Cardiac fibroblast (primary cell): ENCODE measurements at places on chromosomes 11 and 22.

GRCh38 chr11:69670158-69670845, 4.9 kb downstream of the LTO1 start:
- DNase-seq: peak; percentile 93

DNA sequence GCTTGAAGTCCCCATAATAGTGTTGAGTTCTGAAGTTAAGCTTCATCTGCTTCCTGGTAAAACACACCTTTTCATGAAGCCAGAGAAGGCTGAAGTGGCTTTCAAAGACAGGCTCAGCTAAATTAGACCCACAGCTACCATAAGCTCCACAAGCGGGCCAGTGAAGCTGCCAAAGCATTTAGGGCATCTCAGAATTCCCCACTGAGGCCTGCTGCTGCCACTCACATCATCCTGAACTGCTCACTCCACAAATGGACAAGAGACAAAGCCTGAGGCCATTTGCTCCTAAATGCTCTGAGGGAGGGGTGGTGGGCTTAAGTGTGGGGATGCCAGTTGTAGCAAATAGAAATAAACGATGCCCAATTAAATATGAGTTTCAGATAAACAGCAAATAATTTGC, 14.6 kb downstream of the CCDC83 start:
- DNase-seq: no peak

DNA sequence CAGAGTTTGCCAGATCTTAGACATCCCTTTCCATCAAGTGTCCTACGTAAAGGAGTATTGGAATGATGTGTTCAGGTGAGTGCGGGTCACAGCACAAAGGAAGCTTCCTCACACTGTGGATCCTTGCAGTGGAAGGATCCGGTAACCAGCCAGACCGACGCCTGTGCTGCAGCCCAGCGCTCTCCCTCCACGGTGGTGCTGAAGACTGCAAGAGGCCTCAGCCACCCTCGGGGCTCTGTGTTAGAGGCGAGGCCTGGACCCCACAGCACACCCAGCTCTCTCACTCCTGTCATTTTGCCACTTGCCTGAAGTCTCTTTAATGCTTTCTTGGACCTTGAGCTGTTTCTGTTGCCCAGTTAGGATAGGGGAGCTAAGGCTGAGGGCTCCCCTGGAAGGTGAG, 2.4 kb downstream of the TRMU start:
- no peak for DNase-seq

DNA sequence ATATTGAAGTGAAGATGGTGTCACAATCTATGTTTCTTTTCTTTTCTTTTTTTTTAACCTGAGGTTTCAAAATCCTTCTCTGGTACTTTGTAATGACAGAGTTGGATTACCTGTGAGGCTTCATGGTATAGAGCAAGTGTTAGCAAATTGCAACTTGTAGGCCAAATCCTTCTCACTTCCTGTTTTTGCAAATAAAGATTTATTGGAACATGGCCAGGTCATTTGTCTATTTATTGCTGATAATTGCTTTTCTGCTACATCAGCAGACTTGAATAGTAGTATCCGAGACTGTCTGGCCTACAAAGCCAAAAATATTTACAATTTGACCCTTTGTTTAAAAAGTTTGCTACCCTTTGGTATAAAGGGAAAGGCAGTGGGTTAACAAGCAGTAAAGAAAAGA, 1059.4 kb upstream of the CCDC90B start:
- DNase-seq: no peak

DNA sequence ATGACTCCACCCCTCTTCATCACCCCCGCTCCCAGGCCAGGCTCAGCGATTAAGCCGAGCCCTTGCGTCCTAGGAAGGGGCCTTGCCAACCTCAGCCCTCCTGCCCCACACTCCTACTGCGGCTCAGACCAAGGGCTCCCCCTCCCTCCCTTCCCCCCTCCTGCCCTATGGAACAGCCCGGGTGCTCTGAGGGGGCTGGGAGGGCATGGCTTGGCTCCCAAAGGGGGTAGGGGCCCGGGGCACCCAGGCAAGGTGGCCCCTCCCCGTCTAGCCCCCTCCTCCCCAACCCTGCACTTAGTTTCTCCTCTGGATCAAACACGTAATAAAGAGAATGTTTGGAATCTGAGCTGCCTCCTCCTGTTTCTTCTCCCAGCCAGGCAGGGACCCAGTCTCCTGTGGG, 6.3 kb downstream of the RCOR2 start:
- DNase-seq: no peak

GRCh38 chr11:35146711-35147110, 7.7 kb downstream of the CD44 start:
- peak; percentile 48 for DNase-seq

DNA sequence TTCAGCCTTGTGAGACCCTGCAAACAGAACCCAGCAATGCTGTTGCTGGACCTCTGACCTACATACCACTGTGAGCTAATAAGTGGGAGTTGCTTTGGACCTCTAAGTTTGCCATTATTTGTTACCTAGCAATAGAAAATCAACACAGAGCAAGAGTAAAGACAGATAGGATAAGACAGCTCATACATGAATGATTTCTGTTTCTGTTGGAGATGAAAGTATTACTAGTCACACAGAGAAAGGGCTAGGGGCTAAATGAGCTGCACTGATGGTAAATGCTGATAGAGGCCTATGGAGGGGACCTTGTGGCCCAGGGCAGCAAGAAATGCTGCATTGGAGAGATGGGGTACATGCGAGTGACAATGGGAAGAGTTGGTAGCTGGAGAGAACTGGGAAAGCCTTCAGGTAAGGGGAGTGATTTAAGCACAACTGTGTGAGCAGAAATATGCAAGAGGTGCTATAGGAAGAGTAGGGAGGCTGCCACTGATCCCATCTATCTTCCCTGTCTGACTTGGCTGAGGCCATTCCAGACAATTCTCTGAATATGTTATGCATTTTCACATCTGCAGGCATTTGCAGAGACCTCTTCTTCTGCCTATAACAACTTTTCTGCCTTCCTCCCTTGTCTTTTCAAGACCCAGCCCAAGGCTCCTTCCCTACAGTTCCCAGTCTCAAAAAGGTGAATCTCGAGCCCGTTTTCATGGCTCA, 46.1 kb upstream of the SYN3 start:
- no peak for DNase-seq

- no peak for DNase-seq
These were observed 1.5 kb downstream of the OR51B4 start for GRCh38 chr11:5300251-5300650.

GRCh38 chr22:21915624-21916308, 36.9 kb downstream of the PPM1F start:
- DNase-seq: no peak

- DNase-seq: no peak
These were observed 452.4 kb upstream of the B3GAT1 start for GRCh38 chr11:134864233-134864967.

DNA sequence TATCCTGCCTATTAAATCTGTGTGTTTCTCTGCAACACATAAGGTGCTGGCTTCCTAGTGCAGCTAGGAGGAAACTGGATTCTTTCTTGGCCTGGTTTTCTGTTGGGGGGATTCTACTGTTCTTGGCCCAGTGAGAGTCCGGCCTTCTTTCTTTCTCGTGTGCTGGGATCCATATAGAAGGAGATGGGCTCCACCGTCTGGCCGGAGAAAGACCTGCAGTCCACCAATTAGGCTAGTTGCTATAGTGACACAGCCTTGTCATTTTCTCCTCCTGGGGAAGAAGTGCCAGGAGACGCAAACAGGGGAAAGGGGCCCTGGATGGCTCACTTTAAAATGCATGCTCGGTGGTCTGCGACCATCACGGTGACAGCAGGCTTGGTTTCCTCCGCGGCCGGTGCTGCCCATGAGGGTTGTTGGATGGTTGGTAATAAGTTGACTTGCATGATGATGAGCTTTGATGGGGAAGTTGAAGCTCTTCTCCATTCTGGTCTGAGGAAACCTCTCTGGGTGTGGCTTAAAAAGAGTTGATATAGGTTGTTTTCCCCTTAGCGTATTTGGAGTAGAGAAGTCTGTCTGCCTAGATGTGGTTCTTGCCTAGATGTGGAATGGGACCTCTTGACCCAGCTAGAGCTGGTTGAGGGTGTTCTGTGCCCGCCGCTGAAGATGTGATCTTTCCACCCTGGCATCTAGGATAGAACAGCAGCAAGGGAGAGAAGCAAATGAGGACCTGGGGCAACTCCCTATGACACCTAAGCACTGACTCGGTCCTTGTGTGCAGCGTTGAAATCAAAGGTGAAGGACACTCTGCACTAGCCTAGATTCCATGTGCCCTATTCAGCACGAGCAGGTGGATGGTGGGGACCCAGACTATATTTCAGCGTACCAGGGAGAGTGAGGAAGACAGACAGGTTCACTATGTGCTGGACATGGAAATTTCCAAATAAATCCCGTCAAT, 1335.0 kb downstream of the BRD1 start:
- peak; percentile 73 for DNase-seq

DNA sequence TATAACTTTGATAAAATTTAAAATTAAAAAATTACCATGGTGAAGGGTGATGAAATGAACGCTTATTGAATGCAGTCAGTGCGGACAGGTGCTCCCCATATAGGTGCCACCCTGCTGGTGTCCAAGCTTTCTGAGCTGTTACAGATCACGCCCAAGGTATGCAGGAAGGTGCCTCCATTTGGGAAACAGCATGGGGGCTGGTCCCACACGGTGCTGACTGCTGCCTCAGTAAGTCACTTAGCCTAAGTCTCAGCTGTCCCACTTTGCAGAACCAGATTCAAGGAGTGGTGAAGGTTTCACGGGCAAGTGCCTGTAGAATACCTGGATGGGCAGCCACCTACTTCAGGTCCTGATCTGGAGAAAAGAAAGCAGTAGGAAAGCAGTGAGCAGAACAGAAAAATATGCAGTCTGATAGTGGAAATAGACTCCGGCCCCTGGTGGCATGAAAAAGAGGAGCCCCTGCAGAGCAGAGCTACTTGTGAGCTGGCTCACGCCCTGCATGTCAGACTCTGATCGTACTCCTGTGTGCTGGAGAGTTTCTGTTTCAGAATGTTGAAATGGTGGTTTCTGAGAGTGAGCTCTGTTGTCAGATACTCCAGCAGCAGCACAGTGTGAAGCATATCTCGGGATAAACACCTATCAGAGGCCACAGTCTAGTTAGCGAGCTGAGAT, 33.2 kb downstream of the ADORA2A start:
- no peak for DNase-seq

- DNase-seq: peak; percentile 54
These were observed 84.0 kb upstream of the RCN1 start for GRCh38 chr11:32006799-32007388.

DNA sequence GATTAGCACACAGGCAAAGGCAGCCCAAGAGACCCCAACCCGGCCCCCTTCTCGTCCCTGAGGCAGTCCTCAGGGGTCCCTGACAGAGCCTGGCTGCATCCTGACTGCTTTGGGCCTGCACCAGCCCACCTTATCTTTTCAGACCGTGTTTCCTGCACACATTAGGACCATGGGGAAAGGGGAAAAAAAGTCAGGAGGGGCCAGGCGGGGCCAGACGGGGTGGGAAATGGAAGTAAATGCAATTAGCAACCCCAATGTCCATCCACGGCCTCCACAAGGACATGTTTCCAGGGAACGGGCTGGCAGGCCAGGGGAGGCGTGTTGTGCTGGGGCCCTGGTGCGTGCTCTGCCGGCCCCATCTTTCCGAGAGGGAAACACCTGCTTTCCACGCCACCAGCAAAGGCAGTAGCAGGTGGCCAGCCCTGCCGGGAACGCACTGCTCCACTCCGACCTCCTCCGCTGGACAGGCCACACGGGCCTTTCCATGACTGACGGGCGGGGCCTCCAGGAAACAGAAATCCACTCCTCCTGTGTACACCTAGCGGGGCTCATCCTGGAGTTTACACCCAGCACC, 7.4 kb downstream of the EHD1 start:
- DNase-seq: no peak

DNA sequence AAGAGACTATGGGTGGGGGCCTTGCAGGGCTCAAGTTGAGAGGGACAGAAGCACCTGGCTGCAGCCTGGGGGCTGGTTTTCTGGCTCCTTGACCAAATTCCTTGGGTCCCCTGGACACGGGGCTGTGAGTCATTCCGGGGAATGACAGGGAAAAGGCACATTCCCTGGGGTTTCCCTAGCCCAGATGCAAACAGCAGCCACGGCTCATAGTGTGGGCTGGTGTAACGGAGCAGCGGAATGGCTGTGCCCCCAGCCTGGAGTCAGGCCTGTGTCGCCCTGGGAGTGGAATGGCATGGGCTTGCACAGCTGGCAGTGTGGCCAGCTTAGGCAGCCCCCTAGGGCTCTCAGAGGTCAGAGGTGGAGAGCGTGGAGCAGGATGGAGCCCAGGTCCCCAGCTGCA, 77.6 kb upstream of the KCNQ1OT1 start:
- DNase-seq: peak; percentile 17

DNA sequence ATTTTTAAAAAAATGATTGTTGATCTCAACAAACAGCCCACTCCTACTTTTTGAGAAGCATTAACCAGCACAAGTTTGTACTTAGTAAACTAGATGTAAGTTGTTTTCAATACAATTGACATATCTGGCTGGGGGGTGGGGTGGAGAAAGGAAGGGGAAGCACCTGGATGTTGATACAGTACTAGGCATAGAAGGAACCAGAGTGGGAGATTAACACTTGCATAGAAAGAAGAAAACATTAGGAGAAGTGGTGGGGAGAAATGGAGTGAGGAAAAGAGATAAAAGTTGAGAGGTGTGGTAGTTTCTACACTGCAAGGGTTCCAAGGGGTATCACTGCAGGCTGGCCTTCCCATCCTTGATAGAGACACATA, 10.6 kb upstream of the GAB2 start:
- no peak for DNase-seq

DNA sequence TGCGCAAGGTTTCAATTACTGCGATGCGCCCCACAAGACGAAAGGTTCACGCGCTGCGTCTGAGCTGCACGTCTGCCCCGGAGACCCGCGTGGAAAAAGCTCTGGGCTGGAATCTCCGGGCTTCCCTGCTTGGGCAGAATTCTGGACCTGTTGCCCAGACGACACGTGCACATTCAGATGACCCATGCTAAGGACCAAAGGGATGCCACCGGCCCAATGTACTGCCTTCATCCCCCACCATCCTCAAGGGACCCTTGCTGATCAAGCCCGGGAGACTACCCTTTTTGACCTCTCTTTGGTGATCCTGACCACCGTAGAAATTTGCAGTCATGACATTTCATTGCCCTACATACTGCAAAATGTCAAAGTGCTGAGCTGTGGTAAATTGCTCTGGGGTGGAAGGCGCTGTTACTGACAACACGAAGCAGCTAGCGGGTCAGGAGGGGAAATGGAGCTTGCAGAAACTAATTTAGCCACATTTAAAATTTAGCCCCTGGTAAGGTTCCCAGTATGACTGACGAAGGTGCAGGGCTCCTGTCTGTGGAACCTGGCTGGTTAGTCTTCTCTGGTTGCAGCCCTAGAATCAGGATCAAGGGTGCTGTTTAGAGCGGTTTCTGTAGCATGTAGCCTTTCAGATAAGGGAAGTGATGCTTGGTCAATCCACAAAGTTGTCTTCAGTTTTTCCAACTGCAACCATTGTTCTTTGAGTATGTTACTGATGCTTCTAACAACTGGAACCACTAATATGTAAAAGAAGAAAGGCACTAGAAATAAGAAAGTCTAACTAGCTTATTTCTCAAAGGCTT, 81.9 kb downstream of the PRR5L start:
- no peak for DNase-seq

DNA sequence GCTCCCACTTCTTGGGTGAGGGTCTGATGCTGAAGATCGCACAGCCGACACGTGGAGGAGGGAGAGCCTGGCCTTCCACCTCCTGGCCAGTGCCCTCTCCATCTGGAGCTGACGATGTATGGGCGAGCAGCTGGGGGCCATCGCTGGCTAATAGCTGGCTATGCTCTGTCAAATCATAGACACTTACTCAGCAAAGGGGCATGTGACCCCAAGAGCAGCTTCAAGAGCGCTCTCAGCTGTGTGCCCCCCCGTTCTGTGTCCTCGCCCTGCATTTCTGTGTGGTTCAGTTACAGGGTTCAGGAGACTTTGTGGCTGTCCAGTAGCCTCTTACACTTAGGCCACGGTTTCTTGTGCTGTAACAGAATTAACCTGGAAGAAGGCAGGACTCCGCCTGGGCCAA, 26.4 kb downstream of the FBLN1 start:
- no peak for DNase-seq

- no peak for DNase-seq
These were observed 11.8 kb downstream of the MB start for GRCh38 chr22:35605369-35605680.
